ENCODE measurements at places on chromosomes 7 and 10.

DNA sequence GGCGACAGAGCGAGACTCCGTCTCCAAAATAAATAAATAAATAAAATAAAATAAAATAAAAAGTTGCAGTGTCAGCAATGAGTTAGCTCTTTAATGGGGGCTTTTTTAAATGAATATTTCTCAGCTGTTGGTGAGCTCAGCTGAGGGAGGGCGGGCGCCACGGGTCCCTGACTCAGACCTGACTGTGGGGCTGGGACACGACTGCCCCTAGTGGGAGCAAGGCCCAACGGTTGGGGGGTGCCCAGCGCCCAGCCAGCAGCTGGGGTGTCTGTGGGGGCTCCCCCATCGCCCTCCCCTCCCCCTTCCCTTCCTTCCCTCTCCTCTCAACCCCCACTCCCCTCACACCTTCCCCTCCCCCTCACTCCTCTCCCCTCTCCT, 46.6 kb downstream of the PWWP2B start:
- no peak for DNase-seq

- no peak for DNase-seq
These were observed 38.8 kb upstream of the EN2 start for GRCh38 chr7:155418941-155419755.

DNA sequence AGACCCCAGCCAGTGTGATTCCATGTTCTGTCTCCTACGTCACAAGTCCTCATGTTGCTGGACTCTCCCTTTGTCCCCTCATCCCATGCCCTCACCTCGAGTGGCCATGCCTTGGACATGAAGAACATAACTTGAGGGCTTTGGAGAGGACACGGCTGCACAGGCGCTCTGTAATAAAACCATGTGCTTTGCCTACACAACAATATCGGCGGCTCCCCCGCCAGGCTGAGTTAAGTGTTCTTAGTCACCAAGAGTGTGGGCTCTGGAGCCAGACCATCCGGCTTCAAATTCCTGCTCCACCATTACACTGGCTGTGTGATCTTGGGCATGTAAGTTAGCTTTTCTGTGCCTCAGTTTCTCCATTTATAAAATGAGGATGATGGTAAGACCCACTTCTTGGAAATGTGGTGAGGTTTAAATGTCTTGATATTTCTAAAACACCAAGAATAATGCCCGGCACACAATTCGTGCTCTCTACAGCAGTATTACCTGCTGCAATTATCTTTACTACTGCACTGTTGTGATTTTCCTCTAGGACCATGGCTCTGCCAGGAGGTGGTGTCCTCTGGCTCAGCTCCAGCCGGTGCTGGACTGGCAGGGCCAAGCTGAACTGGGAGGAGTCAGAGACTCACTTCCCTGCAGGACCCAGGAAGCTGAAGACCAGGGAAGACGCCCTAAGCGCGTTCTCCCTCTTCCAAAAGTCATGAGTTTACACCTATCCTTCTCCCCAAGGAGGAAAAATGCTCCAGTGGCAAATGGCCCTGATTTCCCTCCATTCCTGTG, 15.7 kb downstream of the SLIT1 start:
- DNase-seq, result no peak

DNA sequence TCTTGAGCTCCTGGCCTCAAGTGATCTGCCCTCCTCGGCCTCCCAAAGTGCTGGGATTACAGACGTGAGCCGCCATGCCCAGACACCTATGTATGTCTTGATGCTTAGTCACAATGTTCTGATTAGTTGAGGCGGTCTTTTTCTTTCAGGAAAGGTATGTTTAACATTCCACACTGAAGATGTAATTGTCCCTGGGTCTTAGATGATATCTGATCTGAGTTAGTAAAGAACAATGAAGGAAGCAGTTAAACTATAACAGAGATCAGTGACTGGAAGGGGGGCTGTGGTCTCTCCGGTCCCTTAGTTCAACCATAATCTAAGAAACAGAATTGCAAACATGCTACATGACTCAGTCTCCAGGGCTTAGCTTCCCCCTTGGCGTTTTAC, 31.5 kb upstream of the SH2D4B start:
- DNase-seq, result no peak

DNA sequence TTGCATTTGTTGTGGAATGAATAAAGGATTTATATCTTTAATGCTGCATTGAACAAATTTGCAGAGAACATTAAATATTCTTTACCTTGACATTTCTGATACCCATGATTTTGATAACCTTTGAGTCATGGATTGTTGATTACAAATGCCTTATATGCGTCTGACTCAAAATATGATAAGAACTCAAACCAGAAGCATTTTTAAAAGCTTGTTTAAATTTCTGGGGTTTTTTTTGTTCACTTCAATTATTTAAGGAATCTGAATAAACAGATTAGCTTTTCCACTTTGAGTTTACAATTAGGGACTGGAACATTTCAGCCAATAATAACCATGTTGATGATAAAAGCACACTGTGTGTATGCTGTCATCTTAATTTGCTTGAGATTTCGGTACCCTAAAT, 253.5 kb downstream of the NRG3 start:
- no peak for DNase-seq

DNA sequence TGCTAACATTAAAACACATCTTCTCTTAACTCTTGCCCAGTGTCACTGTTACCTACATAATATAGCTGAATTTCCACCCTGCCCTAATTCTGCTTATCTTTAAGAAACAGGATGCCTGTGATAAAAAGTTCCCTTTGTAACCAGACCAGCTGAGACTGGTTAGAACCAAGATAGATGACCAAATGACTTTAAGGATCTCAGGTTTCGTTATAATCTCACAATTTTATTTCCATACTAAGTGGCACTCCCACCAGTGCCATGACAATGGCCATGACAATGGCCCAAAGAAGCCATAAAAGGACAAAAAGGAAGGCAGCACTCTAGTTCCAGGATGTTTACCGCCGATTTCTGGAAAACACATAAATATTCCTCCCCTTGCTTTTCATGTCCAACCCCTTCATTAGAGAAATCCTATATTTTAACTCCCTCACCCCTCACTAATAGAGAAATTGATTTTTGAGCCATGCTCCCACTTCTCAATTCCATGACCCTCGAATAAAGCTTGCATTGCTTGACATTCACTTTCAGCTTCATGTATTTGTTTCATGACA, 126.1 kb downstream of the ELAPOR2 start:
- DNase-seq, result no peak

DNA sequence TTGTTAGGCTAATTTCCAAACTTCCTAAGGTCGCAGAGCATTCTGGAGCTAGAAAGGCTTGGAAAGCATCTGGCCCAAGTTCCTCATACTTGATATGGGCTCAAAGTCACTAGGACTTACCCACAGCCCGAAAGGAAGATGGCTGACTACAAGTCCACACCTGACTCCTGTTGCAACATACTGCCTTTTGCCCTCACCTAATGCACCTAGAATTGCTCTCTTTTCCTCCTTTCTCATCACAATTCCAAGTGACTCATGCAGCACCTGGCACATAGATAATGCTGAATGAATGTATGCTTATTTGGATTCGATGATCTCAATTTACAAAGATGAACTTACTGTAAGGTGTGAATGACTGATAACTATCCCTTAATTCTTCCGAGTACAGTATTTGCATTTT, 131.5 kb downstream of the SORBS1 start:
- no peak for DNase-seq

- DNase-seq, result no peak
These were observed 138.6 kb downstream of the LSMEM1 start for GRCh38 chr7:112619343-112619742.

- no peak for DNase-seq
These were observed 33.3 kb upstream of the ORC5 start for GRCh38 chr7:104241135-104241534.

GRCh38 chr7:83824214-83824613, 175.3 kb upstream of the SEMA3E start:
- no peak for DNase-seq

GRCh38 chr10:129880191-129880870, 83.7 kb downstream of the EBF3 start:
- no peak for DNase-seq

- DNase-seq, result no peak
These were observed 66.0 kb downstream of the CALD1 start for GRCh38 chr7:134845461-134845860.

DNA sequence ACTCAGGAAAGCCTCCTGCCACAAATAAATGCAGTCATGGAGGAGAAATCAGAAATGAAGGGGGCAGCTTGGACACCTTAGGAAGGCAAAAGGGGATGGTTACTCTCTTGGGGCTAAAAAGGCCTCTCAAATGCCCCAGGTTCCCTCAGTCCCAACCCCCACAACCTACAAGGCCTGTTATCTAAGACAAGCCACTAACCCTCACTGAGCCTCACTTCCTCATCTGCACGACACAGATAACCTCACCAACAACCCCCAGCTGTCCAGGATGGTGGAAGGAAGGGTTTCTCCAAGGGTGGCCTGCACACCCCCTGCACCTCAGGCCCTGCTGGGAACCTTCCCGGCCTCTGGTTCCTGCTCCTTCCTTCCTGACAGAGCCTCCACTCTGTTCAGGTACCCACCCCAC, 29.2 kb downstream of the SORBS1 start:
- DNase-seq, result no peak

DNA sequence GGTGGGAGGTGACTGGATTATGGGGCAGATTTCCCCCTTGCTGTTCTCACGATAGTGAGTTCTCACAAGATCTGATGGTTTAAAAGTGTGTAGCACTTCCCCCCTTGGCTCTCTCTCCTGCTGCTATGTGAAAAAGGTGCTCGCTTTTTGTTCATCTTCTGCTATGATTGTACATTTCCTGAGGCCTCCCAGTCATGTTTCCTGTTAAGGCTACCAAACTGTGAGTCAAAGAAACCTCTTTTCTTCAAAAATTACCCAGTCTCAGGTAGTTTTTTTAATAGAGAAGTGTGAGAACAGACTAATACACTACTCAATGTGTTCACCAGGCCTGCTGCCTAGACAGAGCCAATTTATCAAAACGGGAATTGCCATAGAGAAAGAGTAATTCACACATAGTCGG, 49.7 kb downstream of the SDHAF3 start:
- no peak for DNase-seq

DNA sequence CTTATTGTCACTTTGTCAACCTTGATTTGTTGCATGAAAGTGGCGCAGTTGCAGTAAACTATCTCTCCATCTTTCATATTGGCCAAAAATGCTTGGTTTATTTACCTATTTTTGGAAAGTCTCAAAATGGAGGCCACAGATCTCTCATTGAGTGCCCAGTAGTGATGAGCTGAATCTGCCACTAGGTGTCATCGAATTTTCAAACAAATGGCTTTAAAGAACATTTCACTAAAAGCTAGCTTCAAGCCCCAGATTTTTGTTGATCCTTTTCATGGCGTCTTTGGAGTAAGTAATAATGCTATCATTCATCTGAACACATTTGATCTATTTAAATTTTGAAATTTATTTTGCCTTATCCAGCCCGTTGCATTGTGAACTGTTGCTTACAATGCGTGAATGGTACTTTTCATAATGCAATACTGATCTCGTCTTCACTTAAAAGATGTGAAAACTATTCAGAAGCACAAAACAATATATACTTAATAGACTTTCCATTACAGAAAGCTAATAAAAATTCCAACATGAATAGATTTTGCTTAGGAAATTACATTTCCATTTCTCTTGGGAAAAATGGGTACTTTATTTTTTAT, 236.2 kb downstream of the DNAJB9 start:
- no peak for DNase-seq

DNA sequence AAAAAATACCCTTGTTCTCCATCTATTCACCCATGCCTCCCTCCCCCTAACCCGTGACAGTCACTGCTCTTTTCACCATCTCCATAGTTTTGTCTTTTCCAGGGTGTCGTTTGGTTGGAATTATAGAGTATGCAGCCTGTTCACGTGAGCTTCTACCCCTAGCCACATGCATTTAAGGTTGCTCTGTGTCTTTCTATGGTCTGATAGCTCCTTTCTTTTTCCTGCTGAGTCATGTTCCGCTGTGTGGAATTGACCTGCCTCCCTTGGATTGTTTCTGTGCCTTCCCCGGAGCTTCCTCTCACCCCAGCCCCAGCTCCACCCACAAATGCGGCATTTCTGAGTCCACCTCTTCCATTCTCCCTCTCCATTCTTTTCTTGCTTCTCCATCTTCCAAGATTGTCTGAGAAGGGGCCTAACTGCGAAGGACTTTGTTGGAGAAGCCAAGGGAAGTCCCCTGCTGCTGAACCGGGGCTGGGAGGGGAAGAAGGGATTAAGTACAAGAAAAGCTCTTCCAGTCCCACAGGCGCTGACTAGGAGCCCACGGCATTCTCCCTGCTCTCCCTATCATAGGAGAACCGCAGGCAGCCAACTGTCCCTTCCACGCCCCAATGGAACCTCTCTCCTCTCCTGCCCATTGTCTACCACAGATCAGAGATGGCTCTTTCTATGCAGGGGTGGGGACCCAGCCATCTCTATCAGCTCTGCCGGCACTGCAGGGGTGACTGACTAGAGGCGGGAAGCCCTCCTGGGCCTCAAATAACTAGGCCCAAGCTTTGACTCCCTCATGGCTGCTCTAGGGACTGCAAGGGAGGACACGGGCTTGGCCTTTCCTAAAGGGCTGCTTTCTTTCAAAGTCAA, 87.5 kb upstream of the ANLN start:
- no peak for DNase-seq

DNA sequence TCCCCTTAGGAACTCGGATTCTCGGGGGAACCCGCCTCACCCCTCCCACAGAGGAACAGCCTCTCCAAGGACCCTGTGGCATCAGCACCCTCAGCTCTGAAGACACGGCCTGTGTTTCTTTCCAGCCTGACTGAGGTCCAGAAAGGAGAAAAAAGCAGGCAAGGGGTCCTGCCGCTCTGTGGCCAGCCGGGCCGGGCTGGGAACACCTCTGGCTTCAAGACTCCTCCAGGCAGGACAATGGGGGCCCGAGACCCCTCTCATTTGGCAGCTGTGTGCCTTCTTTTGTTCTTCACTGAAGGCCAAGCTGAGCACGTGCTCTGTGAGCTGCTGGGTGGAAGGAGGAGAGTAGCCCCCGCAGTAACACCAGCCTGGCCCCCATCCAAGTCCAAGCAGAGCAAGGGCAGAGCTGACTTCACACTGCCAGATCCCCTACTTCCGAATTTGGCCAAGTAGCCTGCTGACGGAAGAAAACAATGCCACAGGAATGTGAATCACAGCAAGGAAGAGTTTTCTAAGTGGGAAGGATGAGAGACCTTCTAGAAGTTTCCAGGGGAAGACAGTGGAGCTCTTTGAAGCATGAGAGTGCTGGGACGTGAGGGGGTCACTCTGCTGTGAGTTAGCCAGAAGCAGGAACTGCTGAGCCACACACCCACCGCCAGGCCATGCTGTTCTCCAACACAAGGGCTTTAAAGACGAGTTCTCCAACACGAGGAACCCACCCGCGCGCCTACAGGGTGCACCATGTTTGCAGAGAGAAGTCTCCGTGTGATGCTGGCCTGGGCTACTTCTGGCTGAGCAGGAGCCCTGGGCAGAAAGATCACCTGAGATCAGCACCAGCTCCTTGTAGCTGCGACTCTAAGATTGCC, 3.1 kb downstream of the CNPY1 start:
- no peak for DNase-seq

DNA sequence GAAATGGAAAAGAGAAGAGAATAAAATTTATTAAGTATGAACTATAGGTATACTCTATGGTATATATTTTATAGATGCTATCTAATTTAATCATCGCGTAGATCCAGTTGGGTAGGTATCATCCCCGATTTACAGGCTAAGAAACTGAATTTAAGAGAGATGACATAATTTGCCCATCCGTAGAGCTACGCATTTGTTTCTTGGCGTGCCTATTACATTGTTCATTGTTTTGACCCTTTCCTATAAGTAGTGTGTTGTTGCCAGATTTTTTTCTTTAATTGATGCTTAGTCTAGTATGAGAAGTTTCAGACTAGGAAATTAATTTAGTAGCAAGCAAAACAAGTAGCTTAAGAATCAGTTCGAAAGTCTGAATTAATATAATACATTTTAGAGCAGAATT, 205.7 kb upstream of the NPSR1 start:
- no peak for DNase-seq

All from right forelimb (tissue), 1 donor.